Fibroblast of the conjunctiva (primary cell): ENCODE measurements at places on chromosomes 7 and 10.

DNA sequence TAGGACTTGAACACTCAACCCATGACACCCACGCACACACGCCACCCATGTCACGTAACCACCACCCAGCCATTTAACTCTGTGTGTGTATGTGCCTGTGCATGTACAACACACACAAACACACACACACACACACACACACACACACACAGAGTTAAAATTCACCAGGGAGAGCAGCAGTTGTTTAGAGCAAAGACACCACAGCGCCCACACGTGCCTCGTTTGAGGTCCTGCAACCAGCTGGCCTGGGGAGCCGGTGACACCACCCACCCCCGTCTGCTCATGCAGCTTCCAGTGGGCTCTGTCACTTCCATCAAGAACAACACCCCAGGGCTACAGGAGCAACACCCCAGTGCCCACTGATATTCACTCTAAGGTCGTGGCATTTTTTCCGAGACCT is 97.4 kb downstream of the ELFN1 start:
- no peak for DNase-seq

GRCh38 chr10:127534496-127534895 is 14.6 kb upstream of the NPS start:
- DNase-seq, result no peak

DNA sequence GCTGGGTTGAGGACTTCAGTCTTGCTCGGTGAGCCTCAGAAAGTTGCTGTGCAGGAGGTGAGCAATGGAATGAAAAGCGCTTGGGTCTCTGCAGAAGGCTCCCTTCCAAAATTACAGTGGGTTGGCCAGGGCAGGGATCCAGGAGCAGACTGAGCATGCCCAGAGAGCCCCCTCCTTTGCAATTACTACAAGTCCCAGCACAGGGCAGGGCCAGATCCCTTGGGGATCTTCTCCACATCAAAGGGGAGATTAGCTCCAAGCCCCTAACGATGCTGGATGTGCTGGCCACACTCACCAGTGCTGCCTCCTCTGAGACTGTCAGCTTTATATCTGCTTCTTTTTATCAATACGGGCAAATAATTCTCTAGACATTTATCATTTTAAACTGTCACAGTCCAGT is 337.5 kb downstream of the RPS24 start:
- no peak for DNase-seq

GRCh38 chr10:100114976-100115770 is 33.5 kb upstream of the CPN1 start:
- no peak for DNase-seq

DNA sequence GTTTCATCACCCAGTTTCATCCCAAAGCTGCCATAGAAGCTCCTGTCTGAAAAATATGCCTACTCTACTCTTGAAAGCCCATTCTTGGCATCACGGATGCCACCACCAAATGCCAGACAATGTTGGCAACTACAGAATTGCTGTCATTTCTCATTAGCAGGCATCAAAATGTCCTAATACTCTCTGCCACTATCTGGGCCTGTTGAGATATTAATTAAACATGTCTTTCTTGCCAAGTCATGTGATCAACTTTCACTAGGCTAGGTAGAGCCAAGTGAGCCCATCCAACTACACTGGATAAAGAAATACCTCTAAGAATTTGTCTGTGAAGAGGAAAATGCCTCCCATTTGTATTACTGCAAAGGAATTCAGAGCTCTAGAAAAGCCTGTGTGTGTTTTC is 1093.3 kb upstream of the C7orf33 start:
- DNase-seq, result no peak

DNA sequence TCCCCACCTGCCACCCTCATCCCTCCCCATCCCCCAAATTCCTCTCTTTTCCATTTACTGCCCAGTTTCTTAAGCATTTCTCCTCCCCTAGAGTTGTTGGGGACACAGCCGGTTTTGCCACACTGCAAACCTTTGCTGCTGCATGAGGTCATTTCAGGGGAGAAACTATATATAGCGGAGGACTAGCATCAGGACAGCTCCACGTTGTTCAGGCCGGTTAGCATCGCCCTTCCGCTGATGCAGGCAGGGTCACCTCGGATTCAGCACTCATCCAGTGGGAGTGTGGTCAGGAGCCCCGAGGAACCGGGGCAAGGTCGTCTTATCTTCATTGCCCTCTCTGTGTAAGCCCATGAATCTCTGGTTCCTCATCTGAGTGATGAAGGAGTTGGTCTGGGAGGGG is 15.6 kb downstream of the UBTD1 start:
- no peak for DNase-seq

DNA sequence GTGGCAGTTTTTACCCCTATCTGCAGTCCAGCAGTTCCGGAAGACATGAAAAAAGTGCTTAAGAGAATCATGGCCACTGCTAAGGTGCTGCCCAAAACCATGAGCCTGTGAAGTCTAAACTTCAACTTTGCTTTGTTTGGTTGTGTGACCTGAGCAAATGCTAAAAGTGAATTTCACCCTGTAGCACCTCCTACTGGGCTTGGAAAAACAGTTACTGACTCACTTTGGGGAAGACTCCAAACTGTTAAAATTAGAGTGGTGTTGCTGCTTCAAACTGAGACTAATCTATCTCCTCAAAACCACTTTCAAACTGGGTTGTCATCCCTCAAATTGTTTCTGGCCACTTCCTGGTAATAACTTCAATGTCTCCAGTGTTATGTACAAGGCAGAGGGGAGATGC is 21.3 kb downstream of the MKX start:
- DNase-seq, result no peak

- no peak for DNase-seq
Measured at GRCh38 chr10:75774783-75775490, 343.5 kb downstream of the LRMDA start.
